ENCODE measurements at places on chromosomes 6 and 20.
A peak's percentile ranks its signal among the peaks of the same experiment; 100 is the strongest.

GRCh38 chr20:33862709-33863403 is 51.7 kb downstream of the CHMP4B start:
- DNase-seq = peak; percentile 43

- no peak for DNase-seq
These were observed 96.9 kb upstream of the BHLHE23 start for GRCh38 chr20:63103402-63104311.

- no peak for DNase-seq
These were observed 102.5 kb upstream of the IYD start for GRCh38 chr6:150266309-150266708.

- no peak for DNase-seq
These were observed 243.2 kb downstream of the RFPL4B start for GRCh38 chr6:112590326-112590725.

- DNase-seq = peak; percentile 94
These were observed 198.5 kb upstream of the RSPO3 start for GRCh38 chr6:126919947-126920346.

GRCh38 chr6:43738877-43739641 is 31.0 kb upstream of the VEGFA start:
- no peak for DNase-seq

DNA sequence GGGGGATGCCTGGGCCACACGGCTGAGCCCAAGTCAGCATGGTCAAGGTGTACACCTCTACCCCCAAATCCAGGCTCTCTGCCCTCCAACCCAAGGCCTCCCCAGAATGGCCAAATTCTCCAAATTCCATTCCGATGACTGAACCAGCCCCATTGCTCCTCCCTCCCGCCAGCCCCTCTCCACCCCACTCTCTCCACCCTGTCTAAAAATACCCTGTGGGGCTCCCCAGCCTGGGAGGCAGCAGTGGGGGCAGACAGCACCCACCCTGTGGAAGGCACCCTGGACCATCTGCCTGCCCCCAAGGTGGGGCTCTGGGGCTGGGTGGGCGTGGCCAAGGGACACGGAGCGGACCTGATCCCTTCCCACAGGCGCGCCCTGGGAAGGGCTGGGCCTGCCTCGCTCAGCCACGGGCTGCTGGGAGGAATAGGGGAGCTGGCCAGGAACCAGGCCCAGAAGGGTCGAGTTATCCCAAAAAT is 11.4 kb downstream of the TEAD3 start:
- peak; percentile 64 for DNase-seq

GRCh38 chr6:15386110-15386755 is 140.4 kb downstream of the JARID2 start:
- no peak for DNase-seq

GRCh38 chr20:53142225-53143127 is 170.3 kb downstream of the TSHZ2 start:
- no peak for DNase-seq

DNA sequence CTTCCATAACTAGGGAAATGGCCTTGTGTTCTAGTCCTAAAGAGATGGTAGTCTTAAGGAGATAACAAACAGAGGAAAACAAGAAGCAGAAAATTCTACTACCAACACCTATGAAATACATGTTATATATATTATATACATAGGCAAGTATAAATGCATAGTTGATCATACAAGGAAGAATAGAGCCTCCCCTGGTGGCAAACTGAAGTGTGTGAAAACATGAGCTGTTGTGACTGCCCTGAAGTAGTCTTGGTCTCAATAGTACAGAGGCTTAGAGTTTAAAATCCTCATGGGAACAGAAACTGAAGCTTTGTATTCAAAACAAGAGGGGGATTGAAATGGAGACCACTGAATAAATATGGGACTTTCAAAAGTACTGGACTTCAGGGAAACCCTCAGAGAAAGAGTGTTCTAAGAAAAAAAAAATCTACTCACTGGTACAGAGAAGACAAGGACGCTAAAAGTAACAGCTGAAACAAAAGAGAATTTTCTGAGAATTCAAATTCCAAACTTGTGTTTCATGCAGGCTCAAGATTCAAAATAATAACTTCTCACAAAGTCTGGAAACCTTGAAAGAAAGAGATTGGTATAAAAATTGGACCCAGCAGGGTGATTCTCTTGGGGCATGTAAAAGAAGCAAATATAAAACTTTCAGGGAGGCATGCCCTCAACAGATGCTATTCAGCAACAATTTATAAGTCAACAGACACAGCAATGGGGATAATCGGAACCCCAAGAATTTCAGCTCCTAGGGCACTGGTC is 59.7 kb upstream of the SAMD3 start:
- peak; percentile 48 for DNase-seq

DNA sequence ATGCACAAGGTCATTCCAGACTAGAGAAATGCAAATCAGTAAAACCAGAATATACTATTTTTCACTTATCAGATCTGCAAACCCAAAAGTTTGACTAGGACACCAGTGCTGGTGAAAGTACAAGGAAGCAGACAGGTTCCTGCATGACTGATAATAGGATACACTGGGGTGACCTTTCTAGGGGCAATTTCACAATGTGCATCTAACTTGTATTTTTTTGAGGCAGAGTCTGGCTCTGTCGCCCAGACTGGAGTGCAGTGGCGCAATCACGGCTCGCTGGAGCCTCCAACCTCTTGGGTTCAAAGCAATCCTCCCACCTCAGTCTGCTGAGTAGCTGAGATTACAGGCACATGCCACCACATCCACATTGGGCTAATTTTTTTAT is 11.4 kb downstream of the COMMD7 start:
- DNase-seq = peak; percentile 76

DNA sequence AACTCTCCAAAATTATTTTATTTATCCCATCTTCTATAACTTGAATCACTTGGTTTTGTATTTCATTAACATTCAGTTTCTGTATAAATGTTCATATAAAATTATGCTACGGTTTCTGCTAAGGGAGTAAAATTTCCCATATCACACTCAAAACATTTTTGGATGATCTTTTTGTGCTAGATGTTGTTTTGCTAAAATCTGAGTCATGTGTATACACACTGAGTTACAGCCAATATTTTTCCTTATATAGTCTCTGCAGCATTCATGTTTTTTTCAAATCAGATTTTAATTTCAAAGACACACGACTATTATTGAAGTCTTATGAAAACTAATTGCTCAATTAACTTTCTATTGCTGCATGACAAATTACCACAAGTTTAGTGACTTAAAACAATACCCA is 54.3 kb upstream of the SLC2A12 start:
- no peak for DNase-seq

- DNase-seq = no peak
These were observed 35.5 kb upstream of the TMX4 start for GRCh38 chr20:8055096-8055495.

GRCh38 chr6:75208298-75209183 is 2.7 kb upstream of the COL12A1 start:
- peak; percentile 86 for DNase-seq

- no peak for DNase-seq
These were observed 24.8 kb upstream of the AMD1 start for GRCh38 chr6:110849781-110850180.

GRCh38 chr20:56626367-56627121 is 2.6 kb upstream of the TFAP2C start:
- DNase-seq = peak; percentile 34

- no peak for DNase-seq
These were observed 508.9 kb upstream of the ADGRB3 start for GRCh38 chr6:68126089-68126749.

DNA sequence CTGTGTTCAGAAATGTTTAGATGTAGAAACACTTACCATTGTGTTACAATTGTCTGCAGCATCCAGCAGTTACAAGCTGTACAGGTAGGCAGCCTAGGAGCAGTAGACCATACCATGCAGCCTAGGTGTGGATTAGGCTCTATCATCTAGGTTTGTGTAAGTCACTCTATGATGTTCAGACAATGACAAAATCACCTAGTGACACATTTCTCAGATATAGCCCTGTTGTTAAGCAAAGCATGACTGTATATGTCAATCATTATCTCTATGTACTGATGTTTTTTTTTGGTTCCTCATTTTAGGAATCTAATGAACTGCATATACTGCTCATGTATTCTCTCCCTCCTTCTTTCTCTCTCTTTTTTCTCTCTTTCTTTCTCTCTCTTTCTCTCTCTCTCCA is 22.2 kb downstream of the CST8 start:
- DNase-seq = no peak

DNA sequence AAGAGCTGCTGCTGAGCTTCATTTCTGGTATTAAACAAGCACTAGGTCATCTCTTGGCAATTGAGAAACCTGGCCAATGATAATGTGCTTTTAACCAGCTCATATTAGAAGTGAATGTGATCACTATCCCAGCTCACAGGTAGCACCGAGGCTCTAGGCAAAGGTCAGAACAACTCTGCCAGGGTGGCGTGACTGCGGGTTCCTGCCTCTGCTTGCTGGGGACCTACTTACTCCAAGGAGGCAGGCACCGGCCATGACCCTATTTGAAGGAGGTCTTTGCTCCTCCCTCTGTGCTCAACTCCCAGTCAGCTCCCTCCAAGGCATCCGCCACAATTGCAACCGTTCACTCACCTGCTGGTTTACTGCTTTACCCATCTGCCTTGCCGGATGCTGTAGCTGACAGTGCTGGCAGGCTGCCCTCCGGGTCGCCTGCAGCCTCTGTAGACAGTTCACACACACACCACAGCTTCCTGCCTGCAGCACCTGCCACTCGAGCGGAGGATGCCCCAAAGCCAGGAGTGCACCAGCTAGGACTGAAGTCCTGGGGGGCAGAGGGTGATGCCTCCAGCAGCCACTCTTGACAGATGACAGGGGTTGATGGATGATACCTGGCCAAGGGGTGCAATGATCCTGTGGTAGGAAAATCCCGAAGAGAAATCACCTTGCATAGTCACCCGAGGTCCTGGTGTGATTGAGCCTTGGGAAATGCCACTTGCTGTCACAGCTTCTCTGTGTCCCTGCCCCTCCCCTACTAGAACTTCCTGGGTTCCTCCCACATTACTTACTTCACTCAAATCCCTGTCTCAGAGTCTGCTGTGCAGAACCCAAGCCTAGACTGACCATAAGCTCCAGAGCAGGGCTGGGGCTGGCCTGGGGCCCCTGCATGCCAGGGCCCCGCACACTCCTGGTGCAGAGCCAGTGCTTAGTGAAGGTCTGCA is 8.8 kb upstream of the VSX1 start:
- DNase-seq = no peak

- DNase-seq = no peak
These were observed 151.3 kb upstream of the QKI start for GRCh38 chr6:163263196-163263595.

- DNase-seq = no peak
These were observed 491.1 kb upstream of the EYS start for GRCh38 chr6:66198062-66198624.

DNA sequence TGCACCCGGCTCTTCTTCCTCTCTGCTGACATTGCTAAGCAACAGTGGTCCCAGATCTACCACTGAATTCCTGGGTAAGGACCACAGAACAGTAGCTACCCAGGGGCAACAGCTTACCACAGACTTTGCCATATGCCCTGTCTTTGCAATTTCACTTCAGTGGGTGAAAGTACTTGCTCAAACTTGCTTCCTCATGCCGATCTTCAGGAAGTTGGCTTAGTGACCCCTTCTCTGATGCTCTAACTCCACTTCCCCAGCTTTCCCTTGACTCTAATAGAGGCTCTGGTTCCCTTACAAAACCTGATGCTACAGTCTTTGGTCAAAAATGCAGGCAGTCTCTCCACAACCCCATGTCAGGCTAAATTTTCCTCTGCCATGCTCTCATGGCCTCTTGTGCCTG is 3.3 kb upstream of the TAAR5 start:
- DNase-seq = no peak

DNA sequence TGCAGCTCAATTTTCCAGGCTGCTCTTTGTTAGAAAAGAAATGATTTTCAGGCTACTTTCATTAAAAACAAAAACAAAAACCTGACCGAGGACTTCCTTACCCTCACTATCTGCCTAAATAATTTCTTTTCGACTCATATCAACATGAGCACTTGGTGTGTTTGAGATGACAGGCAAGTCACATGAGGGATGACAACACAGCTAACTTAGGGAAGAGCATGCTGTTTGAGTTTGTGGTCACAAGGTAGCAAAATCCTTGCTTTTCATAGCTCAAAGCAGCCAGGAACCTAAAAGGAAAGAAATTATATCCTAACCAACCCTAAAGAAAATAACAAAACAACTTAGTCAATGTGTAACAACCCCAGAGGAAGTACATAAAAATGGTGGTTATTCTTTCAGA is 459.5 kb downstream of the KIF16B start:
- no peak for DNase-seq

- peak; percentile 18 for DNase-seq
These were observed 10.8 kb upstream of the ARMC2 start for GRCh38 chr6:108837236-108837971.

- no peak for DNase-seq
These were observed 13.2 kb downstream of the GCNT2 start for GRCh38 chr6:10534419-10534762.

DNA sequence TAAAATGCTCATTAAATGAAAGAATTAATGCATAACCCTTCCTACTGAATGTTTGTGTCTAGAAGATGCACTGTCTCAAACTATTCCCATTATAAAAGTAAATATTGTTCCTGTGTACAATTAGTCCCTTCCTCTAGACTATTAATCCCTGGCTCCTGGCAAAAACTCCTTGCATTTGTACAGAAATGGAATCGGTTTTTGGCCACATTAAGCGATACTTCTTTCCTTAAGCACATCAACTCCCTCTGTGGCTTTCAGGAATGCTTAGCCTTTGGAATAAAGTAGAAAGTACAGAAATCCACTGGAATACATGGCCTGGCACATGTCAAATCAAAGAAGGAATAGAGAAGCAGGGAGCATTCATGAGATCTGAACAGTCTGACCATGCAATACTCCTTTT is 179.8 kb downstream of the GMPR start:
- no peak for DNase-seq

DNA sequence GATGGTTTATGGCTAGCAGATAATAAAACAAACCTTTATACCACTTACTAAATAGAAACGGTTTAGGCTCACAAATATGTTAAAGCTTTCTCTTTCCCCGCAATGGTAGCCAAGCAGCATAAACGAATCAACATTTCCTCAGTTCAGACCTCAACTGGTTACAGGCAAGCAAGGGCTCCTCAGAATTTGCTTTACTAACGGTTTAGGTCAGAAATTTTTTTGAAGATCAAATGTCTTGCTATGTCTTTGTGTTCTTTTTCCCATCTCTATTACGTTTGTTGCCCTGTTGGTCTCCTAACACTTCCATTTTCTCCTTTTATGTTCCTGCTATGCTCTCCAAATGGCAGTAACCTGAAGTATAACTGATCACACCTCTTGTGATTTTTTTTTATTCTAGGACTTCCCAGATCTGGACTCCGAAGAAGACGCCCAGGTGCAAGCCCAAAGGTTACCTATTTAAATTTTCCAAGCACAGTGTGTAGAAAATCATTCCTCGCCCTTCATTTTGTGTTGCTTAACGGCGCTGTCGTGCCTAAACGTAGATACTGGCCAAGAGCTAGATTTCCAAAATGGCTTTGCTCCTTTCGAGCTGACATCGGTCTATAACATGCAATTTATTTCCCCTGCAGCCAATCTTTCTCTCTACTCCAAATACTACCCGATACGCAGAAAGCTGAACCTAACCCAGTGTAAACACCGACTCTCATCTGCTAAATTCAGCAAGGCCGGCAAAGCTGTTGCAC is 717 bp upstream of the ASF1A start:
- peak; percentile 74 for DNase-seq

Measured in fibroblast of villous mesenchyme (primary cell).